NCI-H2081 (cell line): ENCODE measurements at places on chromosomes 2 and 18.

DNA sequence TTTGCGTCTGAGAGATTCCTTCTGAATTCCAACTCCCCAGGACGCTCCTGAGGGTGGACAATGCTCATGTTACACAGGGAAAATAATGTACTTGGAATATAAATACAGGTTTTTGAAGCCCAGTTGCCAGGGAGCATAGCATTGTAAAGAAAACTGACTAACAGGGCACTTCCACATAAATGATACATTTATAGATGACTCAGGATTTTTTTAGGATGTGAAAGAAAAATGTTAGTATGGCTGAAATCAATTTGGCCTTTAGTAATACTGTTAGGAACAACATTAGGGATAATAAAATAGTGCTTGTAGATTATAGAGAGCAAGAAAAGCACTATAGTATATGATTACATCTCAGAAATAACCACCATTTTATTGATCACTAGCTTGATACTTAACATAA lies 23.6 kb downstream of the ZNF397 start:
- no peak for DNase-seq

GRCh38 chr2:157150747-157151146 lies 106.8 kb upstream of the GALNT5 start:
- no peak for DNase-seq

DNA sequence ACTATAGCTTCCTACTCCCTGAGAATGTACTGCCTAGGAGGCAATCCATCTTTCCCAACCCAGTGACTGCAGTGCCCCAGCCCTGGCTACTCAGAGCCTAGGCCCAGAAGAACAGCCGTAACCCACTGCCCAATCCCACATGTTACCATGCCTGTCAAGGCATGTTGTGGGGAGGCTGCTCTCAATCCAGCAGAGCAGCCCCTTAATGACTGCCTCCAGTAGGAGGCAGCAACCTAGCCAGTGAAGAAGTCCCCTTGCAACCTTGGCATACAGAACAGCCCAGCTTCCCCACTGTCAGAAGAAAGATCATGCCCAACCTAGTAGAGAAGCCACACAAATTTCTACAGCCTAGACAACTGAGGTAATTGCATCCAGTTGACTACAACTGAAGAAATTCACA lies 44.2 kb upstream of the CDH7 start:
- DNase-seq, result no peak

DNA sequence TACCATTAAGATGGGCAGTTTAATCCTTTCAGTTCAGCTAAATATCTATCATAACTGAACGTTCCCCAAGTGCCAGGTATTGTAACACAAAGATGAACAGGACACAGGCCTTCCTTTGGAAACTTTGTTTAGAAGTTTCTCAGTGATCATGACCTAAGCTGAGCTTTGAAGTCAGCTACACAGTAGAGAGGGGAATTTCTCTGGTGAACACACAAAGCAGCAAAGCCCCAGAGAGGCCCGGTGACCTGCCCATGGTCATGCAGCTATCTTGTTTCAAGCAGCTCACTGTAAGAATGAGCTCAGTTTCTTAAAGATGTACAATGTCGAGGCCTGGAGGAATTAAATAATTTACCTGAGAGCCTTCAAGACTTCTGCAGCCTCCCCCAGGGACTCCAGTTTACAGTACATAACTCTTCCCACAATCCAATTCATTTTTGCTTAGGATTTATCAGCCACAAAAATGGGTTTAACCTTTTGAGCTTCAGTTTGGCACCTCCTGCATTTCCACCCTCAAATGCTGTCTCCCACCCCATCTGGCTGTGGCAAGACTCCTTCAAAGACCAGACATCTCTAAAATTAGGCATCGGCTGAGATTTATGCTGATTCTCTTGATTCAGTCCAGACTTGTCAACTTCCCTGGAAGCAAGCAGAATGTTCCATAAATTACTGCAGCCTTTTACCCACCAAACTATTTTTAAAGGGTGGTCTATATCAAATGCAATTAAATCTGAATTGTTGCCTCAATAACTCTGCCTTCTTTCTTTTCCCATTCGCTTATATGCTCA lies 325.6 kb downstream of the TXNL1 start:
- no peak for DNase-seq

- DNase-seq, result no peak
These were observed 247.3 kb downstream of the ZNF385B start for GRCh38 chr2:179614121-179614520.

- peak; percentile 15 for DNase-seq
These were observed 40.9 kb downstream of the PDK1 start for GRCh38 chr2:172596776-172597175.

GRCh38 chr2:44940732-44941464 lies 604 bp upstream of the SIX3 start:
- no peak for DNase-seq

DNA sequence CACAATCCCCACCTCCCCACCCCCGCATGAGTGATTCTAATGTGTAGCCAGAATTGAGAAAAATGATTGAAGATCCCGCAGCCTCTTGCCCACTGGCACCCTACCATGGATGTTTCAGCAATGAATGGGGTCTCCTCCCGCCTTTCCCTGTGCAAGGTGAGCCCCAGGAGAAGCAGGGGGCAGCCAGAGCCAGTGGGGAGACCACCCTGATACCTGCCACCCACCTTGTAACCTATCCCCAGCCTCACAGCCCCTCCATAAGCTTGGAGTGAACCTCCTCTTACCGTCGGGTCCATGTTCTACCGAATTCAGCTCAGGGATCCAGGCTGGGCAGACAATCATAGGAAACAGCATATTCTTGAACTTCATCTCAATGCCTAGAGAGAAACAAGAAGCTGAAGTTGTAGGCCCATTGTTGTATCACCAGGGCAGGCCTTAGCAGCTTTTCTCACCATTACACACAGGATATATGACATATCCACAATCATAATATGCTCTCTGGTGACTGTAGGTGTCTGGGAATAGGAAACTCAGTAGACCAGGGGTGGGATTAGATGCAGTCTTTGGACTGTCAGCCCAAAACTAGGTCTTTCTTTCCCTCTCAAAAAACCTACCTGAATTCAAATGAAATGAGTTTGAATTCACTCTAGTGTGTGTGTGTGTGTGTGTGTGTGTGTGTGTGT lies 30.9 kb downstream of the XDH start:
- no peak for DNase-seq

- no peak for DNase-seq
These were observed 73.0 kb downstream of the ATP8B1 start for GRCh38 chr18:57730146-57730545.

- no peak for DNase-seq
These were observed 16.9 kb upstream of the RGPD4 start for GRCh38 chr2:107809835-107810234.

DNA sequence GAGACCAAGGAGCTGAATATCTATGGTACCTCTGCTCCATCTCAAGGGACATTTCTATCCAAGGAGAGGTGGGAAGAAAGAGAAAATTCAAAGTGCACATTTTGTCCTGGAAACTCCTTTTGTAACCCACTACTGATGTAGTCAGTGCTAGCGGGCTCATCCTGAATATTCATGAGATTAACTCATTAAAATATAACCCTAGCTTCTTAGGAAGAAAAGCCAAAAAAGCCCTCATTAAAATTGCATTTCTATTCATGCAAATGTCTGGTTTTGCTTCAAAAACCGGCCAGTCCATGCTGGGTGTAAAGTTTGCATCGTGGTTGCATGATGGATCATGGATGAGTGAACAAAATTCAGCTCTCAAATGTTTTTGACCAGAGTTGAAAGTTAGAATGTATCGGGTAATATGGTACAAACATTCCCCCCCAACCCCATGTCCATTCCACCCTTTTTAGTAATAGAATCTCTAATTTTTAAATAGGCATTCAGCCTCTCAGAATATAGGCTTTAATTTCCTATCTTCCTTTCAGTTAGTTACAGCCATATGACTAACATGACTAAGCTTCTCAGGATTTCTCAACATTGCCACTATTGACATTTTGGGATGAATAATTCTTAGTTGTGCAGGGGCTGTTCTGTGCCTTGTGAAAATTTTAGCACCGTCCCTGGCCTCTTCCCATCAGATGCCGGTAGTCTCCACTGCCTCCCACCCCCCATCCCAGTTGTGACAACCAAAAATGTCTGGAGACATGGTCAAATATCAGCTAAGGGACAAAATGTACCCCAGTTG lies 104.2 kb upstream of the RND3 start:
- DNase-seq, result no peak

DNA sequence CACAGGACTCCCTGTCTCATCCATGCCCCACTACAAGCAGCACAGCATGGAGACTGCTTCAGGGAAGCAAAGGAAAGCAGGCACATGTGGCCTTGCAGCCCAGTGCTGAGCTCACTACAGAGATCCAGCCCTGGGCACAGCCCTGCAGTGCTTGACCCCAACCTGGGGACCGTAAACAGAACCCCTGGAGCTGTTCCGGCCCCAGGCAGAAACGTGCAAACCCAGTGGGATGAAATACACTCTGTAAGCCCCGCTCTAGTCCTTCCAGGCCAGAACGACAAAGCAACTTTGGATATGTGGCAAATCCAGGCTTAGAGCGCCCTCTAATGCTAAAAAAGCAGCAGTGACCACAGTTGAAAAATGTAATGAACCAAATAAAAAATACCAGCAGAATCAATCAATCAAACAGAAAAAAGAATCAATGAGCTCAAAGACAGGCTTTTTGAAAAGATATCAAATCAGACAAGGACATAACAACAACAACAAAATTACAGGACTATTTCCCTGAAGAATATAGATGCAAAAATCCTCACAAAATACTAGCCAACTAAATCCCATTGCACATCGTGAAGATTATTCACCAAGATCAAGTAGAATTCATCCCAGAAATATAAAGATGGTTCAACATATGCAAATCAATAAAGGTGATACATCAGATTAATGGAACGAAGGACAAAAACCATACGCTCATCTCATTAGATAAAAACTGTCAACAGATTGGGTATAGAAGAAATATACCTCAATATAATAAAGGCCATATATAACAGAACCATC lies 45.6 kb downstream of the ZNF519 start:
- peak; percentile 19 for DNase-seq

DNA sequence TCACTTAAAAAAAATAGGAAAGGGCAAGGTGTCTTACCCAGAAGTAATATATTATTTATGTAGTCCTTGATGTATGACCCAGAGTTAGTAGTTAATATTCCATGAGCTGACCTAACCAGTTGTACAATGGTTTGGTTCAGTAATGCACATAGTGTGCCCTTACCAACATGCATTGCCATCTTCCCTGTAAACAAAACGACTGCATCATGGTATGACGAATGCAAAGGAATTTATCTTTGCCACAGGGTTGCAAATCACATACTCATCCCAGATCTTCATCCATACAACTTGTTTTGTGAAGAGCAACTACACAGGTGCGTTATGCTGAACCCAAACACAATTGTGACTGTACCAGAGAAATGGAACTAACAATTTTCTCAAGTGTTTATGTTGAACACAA lies 68.9 kb upstream of the ZSWIM2 start:
- no peak for DNase-seq

GRCh38 chr18:12306752-12307700 lies 1.0 kb upstream of the TUBB6 start:
- no peak for DNase-seq

DNA sequence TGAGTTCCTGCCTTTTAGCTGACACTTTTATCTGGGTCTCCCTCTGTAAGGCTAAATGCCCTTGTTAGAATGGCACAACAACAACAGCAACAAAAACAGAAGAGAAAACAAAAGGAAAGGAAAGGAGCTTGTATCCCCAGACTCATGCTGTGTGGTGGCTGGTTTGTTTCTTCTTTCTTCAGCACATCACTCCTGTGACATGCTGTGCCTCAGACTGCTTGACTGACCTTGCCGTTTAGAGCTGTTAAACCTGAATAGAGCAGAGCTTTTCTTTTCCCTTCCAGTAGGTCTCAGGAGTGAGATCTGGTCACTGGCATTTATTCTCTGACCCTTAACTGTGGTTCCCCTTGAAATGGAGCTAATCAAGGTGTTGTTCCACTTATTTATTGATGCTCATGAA lies 18.9 kb downstream of the GALNT13 start:
- no peak for DNase-seq

DNA sequence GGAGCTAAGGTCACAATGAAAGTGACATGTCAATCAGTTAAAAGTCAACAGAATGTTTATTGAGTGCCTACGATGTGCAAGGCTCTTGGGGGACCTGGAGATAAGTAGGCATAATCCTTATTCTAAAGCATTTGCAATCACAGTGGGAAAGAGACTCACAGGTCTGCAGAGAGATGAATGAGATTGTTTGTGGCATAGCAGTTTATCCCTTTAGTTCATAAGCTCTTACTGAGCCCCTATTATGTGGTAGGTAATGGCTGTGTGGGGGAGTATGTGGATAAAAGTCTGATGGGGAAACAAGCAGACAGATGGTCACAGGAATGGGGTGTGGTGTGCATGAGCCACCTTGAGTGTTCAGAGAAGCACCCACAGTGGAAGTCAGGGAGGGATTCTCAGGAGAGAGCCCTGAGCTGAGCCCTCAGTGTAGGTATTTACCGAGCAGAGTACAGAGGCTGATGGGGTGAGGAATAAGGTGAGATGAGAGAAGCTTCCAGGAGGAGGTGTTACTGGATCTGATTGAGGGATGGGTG lies 48.1 kb downstream of the EMILIN2 start:
- DNase-seq, result no peak

DNA sequence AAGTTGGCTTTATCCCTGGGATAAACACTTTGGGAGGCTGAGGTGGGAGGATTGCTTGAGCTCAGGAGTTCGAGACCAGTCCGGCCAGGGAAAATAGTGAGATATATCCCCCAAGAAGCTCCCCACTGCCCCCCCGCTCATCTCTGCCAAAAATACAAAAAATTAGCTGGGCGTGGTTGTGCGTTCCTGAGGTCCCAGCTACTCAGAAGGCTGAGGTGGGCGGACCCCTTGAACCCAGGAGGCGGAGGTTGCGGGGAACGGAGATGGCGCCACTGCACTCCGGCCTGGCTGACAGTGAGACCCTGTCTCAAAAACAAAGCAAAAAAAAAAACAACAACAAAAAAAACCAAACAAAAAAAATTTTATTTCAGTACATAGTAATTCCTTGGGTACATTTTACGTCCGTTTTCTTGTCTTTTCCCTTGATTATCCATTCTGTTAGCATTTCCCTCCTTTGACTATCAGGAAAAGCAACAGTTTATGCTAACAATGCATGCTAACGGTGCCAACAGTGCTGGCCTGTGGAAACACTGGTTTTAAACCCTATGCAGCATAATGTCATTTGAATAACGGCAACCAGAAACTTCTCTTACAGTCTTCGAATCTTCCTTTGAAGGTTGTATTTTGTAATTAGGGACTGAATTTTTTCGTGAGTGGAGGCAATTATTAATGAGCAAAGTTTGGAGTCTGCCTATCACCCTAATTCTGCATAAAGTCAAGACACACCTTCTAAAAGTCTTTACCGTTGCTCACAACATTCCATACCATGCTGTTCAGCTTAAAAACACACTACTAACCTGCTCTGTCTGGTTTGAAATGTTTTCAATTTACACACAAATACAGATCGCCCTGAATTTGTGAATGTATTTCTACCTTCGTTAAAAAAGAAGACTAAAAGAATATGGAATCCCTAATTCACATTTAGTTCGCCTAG lies 721 bp upstream of the MIB1 start:
- no peak for DNase-seq

DNA sequence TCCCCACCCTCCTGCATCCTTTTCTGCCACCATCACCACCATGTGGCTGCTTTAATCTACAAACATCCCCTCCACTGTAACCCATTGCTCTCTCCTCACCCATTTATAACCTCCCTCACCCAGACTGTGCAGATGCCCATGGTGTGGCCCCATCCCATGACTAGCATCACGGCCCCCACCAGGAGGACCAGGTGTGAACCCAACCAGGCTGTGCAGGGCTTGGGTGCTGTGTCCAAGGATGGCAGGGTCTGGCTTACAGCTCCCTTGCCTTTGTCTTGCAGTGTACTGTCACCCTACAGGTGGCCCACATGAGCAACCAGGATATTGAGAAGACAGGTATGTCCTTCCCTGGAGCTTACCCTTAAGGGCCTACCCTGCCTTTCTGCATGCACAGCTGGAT lies 6.8 kb downstream of the FER1L5 start:
- DNase-seq, result no peak
